ENCODE measurements at places on chromosomes 5 and 9.

- H3K4me1 ChIP-seq: no peaks in the 10 kb centered on the region
- H3K27ac ChIP-seq: no peak overlapping the region
- peak; percentile 87 for DNase-seq
- H3K4me3 ChIP-seq: no peak overlapping the region
- no peaks in the 10 kb centered on the region for H3K27me3 ChIP-seq
Observed at GRCh38 chr5:132265336-132266030, 8.0 kb downstream of the PDLIM4 start.

DNA sequence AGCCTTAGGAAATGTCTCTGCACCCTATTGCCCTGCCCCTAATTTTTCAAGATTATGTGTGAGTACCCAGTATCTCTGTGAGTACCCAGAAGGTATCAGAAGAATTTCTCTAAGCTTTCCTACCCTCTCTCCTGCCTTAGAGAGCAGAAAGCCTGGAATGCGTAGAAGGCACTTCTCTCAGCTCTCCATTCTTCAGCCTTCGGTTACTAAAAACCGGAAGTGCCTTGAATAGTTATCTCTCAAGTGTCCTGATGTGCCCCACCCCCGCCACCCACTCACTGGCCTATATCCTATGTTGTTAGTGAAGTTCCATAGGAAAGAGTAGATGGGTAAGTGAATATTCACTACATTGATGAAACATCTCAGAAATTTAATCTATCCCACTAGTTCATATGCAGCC is 210.7 kb upstream of the CDH10 start:
- H3K27ac ChIP-seq: no peak overlapping the region
- H3K4me3 ChIP-seq: no peak overlapping the region
- no peaks in the 10 kb centered on the region for H3K4me1 ChIP-seq
- no peaks in the 10 kb centered on the region for H3K36me3 ChIP-seq

DNA sequence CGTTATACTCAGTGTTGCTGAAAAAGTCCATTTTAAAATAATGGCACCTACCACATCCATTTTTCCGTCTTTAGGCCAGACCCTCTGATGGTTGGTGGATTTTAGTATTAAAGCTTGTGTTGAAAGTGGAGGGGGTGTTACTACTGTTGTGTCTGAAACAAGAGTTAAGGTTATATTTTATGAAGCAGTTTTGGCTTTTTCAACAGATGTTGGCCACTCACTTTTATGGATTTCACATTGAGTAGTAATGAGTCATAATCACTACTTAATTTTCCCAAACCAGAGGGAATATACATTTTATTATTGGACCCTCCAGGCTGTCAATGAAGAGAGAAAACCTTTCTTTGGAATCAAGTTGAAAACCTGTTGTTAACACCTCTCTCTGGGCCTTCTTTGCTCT is 88.0 kb downstream of the TRIO start:
- no peak overlapping the region for H3K27ac ChIP-seq
- DNase-seq: no peak
- H3K36me3 ChIP-seq: no peaks in the 10 kb centered on the region
- H3K27me3 ChIP-seq: no peaks in the 10 kb centered on the region
- H3K4me3 ChIP-seq: no peak overlapping the region

DNA sequence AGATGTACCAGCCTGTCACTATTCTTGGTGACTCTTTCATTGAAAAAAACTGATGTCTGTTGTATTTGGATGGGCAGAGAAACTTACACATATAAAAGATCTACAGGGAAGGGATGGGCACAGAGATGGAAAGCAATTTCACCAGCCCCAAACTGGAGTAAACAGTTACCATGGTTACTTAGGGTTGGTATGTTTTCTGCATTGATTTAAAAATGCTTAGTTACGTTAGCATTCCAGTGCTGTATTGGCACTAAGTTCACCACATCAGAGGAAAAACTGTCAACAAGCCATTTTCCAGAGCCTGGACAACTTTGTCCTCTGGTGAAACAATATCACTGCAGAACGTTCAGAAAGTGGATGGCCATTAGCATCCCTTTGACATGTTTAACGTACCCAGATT is 28.0 kb downstream of the MARCHF3 start:
- peaks cover 2% of the 10 kb centered on the region for H3K4me1 ChIP-seq
- H3K4me3 ChIP-seq: no peak overlapping the region
- peak; percentile 22 for DNase-seq

DNA sequence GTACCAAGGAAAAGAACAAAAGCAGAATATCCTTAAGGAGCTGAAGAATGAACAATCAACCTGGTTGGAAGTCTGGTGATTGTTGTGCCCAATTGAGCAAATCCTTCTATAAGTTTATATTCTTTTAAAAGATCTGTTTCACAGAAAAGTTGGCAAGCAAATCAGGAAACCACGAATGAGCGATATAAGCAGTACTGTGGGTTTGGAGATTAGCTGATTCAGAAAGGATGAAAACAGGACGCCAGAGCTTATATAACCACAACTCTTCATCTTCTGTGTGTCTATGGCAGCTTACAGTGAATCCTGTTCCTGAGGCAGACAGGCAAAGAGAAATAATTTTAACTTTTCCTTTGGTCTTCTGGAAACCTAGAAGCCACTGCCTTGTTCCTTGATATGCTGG is 61.7 kb downstream of the SLC38A9 start:
- H3K36me3 ChIP-seq: no peaks in the 10 kb centered on the region
- H3K4me3 ChIP-seq: no peak overlapping the region
- DNase-seq: no peak
- H3K27me3 ChIP-seq: no peaks in the 10 kb centered on the region
- no peak overlapping the region for H3K27ac ChIP-seq

- DNase-seq: no peak
- no peaks in the 10 kb centered on the region for H3K4me1 ChIP-seq
- H3K4me3 ChIP-seq: no peak overlapping the region
- H3K36me3 ChIP-seq: no peaks in the 10 kb centered on the region
Observed at GRCh38 chr5:75524071-75524470, 12.4 kb downstream of the POLK start.

DNA sequence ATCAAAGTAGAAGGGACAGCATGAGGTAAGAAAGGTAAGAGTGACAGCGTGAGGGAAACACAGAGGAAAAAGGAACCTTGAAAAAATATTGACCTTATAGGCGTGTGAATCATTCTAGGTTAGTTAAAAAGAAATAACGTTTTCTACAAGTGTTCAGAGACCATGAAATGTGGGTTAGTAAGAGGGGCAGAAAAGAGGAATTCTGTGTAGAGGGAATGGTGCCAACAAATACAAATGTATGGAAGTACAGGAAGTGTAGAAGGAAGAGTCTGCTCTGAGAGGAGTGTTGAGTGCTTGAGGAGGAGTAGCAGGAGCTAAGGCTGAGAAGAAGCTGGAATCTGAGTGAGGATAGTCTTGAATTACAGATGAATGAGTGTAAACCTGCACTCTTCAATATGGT is 418.6 kb upstream of the RIOK2 start:
- H3K4me3 ChIP-seq: no peak overlapping the region

DNA sequence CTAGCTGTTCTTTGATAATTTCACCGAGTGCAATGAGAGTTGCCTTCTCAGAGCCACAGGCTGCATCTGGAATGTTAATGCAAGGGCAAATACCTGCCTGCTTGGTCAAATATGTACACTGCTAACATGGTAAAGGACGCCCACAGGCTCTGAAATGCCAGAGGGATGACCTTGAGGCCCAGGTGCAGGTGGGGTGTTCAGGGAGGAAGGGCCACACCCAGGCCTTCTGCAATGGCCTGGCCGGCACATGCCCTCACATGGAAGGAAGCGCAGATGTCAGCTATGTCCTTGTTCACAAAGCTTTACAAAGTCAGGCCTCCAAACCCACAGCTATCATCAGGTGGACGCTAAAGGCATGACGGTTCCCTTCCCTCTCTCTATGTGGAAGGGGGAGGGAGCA is 48.6 kb downstream of the HRH2 start:
- H3K27me3 ChIP-seq: no peaks in the 10 kb centered on the region
- no peak overlapping the region for H3K27ac ChIP-seq
- no peak for DNase-seq
- H3K36me3 ChIP-seq: no peaks in the 10 kb centered on the region
- H3K4me1 ChIP-seq: no peaks in the 10 kb centered on the region

DNA sequence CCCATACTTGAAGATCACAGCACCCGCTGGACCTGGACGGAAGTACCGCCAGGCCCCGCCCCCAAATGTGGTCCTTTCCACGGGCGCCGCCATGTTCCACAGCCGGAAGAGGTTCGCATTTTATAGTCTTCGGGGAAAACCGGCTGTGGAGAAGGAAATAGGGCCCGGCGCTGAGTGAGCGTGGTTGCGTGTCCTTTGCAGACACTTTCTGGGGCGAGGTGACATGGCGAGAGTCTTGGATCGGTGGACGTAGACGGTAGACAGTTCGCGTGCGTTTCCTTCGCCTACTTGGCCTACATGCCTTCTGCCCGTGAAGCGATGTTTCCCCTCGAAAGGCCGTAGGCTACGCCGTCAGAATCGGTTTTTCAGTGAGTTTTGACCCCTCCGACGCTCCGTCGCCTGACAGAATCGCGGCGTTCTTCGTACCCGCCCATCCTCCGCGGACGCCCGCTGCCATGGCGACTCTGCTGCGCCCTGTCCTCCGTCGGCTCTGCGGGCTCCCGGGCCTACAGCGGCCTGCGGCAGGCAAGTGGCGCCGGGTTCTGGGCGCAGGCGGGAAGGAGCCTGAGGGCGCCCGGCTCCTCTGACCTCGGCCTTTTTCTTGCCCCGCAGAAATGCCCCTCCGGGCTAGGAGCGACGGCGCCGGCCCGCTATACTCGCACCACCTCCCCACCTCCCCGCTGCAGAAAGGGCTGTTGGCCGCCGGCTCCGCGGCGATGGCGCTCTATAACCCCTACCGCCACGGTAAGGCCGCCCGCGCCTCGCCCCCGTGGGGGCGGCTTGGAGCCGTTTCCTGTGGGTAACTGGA is at the start of the genes COQ4 and TRUB2:
TSS of gene COQ4 (plus strand) at position 436 of the 808 bp plus-strand sequence. CDS start at position 456, 20 bp downstream.
TSS of gene TRUB2 (minus strand) at position 44 of the 808 bp plus-strand sequence. CDS start at position 5, 39 bp downstream.
- H3K27me3 ChIP-seq: no peaks in the 10 kb centered on the region
- H3K27ac ChIP-seq: peak within 1 kb of the TSS; percentile 70

- peaks cover 2% of the 10 kb centered on the region for H3K4me1 ChIP-seq
- no peak overlapping the region for H3K4me3 ChIP-seq
- no peaks in the 10 kb centered on the region for H3K36me3 ChIP-seq
Observed at GRCh38 chr9:7910426-7911020, 110.9 kb upstream of the DMAC1 start.

DNA sequence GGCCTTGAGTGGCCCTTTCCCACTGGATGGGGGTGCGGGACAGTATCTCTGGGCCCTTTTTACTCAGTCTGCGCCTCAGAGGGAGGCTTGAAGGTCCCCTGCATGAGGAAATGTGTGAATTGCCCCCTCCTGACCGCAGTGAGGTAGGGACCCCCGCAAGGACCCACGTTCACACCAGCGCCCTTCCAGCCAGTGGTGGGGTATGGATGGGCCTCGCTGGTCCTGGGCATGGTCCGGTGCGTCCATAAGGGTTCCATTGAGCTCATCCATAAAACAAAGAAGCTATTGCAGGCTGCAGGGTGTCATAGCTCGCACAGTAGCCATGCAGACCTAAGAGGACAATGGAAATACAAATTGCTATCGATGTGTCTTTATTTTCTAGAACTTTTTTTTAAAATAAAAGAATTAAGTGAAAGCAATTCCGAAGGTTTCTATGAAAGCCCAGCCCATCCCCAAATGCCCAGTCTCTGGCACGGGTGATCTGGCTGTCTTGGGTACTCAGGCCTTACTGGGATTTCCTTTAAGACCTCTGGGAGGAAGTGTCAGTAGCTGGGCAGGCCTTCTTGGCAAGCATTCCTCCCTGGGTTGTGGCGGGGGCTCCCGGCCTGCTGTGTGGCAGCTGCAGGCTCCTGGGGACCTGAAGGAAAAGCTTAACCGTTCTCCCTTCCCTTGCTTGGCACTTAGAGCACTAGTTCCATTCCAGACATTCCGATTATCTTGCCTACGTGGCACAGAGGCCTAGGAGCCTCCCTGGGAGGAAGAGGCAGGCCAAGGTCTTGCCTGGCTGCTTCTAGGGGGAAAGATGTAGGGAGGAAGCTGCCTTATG is 1.5 kb upstream of the SEMA5A start:
- no peaks in the 10 kb centered on the region for H3K4me1 ChIP-seq
- H3K27ac ChIP-seq: no peak overlapping the region
- peak; percentile 91 for DNase-seq
- peak overlapping the region; percentile 84 for H3K4me3 ChIP-seq
- no peaks in the 10 kb centered on the region for H3K27me3 ChIP-seq

DNA sequence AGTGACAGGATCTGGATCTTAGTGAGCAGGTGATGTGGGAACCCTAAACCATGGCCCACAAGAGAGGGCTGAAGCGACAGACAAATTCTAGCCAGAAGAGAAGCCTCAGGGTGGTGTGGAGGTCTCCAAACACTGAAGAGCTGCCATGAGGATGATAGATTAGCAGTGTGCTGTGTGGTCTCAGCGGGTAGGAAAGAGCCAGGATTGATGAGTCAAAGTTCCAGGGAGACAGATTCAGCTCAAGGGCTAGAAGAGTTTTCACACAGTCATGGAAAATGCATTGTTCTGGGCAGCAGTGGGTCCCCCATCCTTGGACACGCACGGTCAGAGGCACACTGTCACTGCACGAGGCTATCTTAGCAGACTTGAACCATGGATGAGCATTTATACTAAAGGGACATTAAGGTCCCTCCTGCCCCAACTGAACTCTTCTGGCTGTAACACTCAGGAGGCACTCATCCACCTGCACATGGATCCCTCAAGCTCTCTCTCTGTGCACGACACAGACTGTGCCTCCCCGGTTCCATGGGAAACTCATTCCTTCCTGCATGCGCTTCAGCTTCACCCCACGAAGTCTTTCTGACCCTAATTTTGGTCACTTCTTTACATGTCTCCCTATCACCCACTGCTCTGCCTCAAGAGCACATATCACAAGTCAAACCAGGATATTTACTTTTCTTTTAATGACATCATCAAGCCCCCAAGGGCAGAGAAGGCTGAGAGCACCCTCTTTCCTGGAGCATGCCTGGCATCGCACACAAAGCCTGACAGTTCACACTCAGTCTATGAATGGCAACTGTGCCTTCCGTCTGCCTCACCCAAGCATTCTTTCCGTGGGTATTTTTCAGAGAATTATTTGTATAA is 84.8 kb downstream of the TLE1 start:
- H3K36me3 ChIP-seq: peaks cover 2% of the 10 kb centered on the region
- DNase-seq: no peak
- no peak overlapping the region for H3K4me3 ChIP-seq

GRCh38 chr9:137116728-137117127 is 2.2 kb upstream of the DPP7 start:
- H3K36me3 ChIP-seq: no peaks in the 10 kb centered on the region
- DNase-seq: no peak
- no peak overlapping the region for H3K27ac ChIP-seq
- H3K27me3 ChIP-seq: peaks cover 15% of the 10 kb centered on the region
- no peaks in the 10 kb centered on the region for H3K4me1 ChIP-seq

DNA sequence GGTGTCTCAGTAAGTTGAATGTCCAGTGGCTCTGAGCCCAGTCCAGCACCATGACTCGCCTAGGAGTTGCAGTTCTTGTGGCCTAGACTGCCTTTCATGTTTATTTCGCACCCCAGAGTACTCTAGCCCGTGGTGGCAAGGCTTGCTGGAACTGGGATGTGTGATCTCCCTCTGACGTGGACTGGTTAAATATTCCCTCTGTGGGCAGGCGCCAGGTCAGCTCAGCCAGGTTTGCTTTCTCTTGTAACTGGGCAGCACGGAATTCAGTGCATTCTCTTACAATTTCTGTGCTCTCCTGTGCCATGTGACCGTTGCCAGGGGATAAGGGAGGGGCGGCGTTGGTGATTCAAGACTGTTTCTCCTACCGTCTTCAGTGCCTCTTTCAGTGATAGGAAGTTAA is 270.8 kb downstream of the KDM4C start:
- no peak for DNase-seq
- H3K4me3 ChIP-seq: no peak overlapping the region
- no peaks in the 10 kb centered on the region for H3K27me3 ChIP-seq
- H3K36me3 ChIP-seq: no peaks in the 10 kb centered on the region
- H3K4me1 ChIP-seq: no peaks in the 10 kb centered on the region
- H3K27ac ChIP-seq: no peak overlapping the region
